ENCODE measurements at places on chromosomes 2 and 18. TPM values are rescaled to one million over a fixed set of nuclear protein-coding genes. Genes with fewer than 3 reads are reported as not detected.

- no peak for DNase-seq
Observed at GRCh38 chr2:19104503-19104902, 253.9 kb downstream of the OSR1 start.

DNA sequence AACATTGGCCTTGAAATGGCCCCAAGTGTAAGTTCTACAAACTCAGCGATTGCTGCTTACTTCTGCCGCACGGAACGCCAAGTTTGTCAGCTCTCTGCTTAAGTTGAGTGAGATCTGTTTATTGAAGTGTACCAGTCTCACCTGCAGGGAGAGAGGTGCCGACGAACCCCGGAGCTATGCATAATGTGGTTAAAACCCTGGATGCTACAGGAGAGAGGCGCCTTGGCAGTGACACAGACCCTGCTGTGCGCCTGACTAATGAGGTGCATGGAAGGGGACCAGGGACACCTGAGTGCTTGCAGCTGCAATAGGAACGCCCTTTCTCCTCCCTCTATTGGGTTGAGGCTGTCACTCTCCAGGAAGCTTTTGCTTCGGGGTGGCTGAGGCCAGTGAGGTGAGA is 979 bp downstream of the SLC9A2 start:
- DNase-seq, result no peak

DNA sequence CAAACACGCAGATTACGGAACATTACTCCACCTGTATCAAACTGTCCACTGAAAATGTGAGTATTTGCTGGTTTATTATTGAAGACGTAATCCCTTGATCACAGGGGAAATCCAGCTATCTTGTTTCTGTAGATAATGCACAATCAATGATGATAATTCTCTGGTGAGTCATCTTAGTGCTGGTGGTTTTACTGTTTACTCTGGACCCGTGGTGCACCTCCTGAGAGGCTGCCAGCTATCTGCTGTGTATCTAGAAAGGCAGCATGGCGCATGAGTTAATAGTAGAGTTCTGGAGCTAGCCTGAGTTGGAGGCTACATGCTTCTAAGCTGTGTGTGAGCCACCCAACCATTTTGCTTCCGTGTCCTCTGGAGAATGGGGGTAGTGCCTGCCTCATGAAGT is 6.5 kb downstream of the NCAPH start:
- DNase-seq, result no peak

PLB1 gene
- total RNA-seq, result 1.6 TPM

DNA sequence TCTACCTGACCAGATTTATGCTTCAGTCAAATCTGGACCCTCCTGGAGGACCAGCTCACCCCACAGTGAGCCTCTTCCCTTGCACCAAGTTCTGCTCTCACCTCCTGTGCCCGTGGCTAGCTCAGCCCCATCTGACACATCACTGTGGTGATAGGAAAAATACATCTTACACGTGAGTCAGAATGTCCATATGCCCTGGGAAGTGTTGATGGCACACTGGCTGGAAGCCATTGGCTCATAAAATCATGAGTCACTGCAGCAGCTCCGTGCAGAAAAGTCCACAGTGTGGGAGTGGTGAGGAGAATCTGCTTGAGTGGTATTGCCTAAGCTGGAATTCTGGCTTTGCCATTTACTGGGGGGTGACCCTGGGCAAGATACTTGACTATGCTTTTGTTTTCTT is 42.6 kb upstream of the RAPGEF4 start:
- DNase-seq, result no peak

GRCh38 chr18:38460657-38461056 is 895.1 kb upstream of the CELF4 start:
- DNase-seq, result no peak

DNA sequence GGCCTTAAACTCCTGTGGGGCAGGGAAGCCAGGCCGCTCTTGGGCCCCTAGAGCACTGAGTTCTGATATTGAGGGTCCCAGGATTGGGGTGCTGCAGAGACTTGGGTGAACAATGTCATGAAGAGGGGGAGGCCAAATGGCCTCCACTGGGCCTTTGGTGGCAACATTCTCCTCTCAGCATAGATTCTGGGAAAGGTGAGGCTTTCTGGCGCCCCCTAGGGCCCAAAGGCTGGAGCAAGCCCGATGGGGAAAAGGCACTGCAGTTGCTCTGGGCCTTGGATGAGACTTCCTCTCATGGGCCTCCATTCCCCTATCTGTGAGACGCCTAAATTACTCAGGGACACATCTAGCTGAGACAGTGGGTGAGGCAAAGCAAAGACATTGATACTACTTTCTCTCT is 84.8 kb downstream of the ACAA2 start:
- peak; percentile 41 for DNase-seq

DNA sequence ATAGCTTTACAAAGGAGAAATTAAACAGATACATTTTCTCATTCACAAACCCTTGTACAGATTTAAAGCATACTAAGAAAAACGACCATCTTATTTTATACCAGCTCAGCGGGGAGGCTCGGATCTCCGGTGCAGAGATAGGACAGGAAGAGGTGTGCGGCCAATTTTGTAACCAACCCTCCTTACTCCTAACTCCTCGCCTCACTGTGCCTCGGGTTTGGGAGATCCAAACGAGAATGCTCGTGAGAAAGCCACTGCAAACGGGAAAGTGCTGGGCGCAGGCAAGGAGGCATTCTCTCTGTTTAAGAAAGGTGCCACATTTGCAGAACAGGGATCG is 1.2 kb downstream of the KDSR start:
- DNase-seq, result no peak

DNA sequence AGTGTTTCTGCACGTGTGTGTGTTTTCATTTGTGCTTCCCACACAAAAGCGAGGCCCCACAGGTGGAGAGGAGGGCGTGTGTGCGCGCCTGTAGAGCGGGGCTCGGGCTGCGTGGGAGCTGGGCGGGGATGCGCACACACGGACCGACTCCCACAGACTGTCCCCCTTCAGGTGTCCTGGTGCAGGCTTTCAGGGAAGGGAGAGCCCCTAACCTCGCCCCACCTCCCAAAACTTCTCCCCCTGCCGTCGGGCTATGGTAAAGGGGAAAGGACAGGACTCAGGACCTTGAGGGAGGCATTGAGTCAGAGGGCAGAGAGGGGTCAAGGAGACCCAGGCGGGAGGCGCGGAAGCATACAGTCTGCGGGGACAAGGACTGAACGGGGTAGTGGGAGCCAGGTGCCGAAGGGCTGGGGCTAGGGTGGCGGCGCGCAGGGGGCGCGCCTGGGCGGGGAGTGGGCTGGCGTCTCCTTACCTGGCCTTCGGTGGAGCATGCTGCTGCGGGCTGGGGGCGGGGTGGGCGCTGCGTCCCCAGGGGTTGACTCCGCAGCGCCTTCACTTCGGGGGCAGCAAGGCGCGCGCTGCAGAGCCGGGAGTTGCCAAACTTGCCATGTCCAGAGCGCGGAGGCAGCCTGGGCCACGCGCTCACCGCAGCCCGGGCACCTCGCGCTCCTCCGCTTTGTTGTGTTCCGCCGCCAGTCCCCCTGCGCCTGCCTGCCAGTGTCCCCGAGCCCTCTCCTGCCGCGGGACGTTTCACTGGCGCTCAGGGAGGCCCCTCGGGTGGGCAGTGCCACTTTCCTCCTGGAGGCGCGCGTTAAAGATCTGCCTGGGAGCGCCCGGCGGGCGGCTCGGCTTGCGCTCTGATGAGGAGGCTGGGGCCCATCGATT is 302.0 kb downstream of the NCKAP5 start:
- DNase-seq, result no peak

FAM237A gene
- total RNA-seq, result not detected

LRRTM1 gene
- not detected for total RNA-seq
